ENCODE measurements at places on chromosomes 3 and 15.

GRCh38 chr3:169929830-169930519, 18.6 kb downstream of the SAMD7 start:
- DNase-seq: no peak

- no peak for DNase-seq
Observed at GRCh38 chr3:55000546-55000945, 72.7 kb upstream of the LRTM1 start.

GRCh38 chr3:58009026-58009748, 965 bp downstream of the FLNB start:
- no peak for DNase-seq

GRCh38 chr3:151086484-151087456, 1.3 kb downstream of the MED12L start:
- peak; percentile 82 for DNase-seq
